ENCODE measurements at places on chromosomes 12 and 14.

DNA sequence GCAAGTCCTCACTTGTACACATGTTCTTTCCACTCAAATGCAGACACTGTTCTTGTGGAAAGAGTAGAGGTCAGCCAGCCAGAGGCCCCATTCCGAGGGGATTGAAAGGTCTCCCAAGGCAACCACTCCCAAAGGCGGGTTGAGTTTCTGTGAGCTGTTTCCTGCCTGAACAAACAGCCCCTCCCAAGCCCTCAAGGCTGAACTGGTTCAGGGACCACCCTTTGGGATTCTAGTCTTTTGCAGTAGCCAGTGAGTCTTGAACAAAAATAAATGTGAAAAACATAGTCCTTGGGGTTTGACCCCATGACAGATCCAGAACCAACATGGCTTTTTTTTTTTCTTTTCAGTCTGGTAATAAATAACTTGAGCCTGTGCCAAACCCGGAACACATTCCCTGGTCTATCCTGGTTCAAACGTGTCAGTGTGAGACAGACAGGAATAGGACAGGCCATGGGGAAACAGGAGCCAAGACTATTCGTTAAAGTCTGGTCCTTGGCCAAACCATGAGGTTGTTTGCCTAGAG, 17.6 kb upstream of the STK38L start:
- DNase-seq: no peak

- no peak for DNase-seq
Measured at GRCh38 chr12:122987086-122987951, 6.8 kb downstream of the ARL6IP4 start.

DNA sequence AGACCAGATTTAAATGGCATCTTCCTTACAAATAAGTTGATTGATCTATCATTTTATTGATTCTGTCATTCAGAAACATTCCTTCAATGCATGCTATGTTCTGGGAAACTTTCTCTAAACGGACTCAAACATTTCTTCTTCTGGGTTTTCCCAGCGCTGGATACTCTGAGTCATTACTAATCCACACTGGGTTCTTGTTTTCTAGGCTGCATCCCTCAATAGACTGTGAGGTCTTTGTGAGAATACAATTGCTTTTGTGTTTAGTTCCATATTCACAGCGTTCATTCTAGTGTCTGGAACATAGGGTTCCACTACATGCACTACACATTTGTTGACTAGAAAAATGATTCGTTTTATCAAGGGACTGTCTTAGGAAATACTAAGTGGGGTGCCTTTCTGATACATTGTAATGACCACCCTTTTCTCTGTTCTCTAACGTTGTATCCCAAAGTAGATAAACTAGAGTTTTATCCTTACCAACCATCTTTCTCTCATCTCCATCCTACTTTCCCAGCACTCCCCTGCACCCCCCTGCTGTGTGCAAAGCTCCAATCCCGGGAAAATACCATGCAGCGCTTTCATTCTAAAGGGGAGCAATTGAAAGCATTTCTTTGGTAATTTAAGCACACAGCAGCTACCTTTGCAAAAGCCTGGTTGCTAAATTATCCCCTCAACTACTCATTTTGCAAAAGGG, 878.7 kb downstream of the DIO2 start:
- no peak for DNase-seq

DNA sequence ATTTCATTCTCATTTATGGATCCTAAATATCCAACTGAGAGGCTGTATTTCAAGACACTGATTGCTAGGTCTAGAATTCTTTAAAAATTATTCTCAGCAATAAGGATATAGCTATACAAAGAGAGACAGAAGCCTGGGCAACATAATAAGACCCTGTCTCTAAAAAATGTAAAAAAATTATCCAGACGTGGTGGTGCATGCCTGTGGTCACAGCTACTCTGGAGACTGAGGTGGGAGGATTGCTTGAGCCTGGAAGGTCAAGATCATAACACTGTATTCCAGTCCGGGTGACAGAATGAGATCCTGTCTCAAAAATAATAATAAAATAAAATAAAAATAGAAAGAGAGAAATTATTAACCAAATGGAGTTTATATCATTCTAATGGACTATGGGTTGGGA, 20.6 kb upstream of the ARID2 start:
- DNase-seq: no peak

- DNase-seq: no peak
Measured at GRCh38 chr14:56004786-56005185, 113.4 kb upstream of the PELI2 start.

GRCh38 chr14:85934886-85935254, 404.9 kb downstream of the FLRT2 start:
- no peak for DNase-seq

DNA sequence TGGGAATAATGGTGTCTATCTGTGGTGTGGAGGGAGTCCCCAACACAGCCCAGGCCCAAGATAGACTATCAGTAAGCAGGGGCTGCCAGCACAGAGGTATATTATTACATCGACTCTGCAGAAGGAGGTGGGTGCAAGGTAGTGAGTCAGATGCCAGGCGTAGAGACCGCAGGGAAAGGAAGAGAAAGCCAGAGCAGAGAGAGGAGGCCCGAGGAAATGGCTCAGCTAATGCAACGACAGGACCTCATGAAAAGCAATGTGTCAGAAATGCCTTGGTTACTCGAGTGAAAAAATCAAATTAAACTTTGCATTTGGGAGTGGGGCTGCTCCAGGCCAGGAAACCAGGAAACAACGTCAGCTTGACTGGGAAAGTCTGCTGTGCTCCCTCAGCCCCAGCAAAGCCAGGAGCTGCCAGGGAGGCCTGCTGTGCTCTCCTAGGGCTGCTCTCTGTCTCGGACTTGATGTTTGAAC, 173.2 kb downstream of the SUDS3 start:
- no peak for DNase-seq

- no peak for DNase-seq
Measured at GRCh38 chr14:75313294-75313693, 34.7 kb downstream of the FOS start.

- DNase-seq: no peak
Measured at GRCh38 chr12:104457746-104458693, 1.3 kb downstream of the CHST11 start.

- DNase-seq: no peak
Measured at GRCh38 chr12:114998750-114999128, 314.8 kb upstream of the TBX3 start.

- DNase-seq: no peak
Measured at GRCh38 chr12:10385166-10385613, 4.7 kb downstream of the KLRK1 start.

GRCh38 chr14:74065746-74066575, 18.3 kb downstream of the ALDH6A1 start:
- DNase-seq: no peak

DNA sequence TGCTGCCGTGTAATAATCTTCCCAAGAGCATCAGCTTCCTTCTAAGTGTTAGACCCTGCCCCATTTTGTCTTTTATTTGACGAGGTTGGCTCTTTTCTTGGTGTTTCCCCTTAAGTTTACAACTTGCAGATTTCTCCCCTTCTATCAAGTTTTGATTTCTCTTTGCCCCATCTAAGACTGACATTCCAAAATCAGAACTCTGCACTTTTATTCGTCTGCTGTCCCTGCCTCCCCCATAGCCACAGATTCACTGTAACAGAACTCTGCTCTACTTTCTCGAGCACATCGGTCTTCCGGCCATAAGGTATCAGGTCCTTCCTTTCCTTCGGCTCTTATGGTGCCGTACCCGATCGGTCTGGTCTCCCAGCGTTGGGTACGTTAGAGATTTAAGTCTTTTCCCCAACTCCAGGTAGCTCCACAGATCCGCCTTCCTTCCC, 563 bp downstream of the DCP1B start:
- no peak for DNase-seq

GRCh38 chr14:88895116-88895515, 70.7 kb downstream of the TTC8 start:
- no peak for DNase-seq

DNA sequence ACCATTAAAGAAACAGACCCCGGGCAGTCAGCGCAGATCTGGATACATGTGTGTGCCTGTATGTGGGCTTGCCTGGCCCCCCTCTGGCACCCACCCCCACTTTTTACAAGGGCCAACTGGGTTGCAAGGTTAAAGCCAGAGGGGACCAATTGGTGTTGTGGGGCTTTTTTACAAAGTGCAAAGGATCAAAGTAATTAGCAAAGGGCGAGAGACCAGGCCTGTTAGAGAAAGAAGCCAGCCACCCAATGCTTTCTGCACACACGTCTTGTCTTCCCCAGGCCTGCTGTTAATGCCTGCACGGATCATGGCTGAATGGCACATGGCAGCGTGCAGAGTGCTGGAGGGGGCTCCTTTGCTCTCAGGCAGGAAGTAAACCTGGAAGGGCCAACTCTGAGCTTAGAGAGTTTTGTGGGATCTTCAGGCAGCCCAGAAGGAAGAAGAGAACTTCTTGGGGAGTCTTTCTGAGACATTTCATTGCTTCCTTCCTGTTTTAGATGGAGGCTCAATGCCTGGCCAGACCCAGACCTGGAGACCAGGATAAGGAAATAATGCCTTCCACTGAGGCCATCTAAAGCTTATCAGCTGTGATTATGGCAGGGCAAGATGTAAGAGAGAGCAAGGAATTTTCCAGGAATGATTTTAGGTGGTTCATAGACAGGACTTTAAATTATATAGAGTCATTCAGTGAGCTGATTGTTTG, 523.4 kb upstream of the TBX3 start:
- no peak for DNase-seq

GRCh38 chr12:30016540-30017055, 232.9 kb upstream of the TMTC1 start:
- no peak for DNase-seq

DNA sequence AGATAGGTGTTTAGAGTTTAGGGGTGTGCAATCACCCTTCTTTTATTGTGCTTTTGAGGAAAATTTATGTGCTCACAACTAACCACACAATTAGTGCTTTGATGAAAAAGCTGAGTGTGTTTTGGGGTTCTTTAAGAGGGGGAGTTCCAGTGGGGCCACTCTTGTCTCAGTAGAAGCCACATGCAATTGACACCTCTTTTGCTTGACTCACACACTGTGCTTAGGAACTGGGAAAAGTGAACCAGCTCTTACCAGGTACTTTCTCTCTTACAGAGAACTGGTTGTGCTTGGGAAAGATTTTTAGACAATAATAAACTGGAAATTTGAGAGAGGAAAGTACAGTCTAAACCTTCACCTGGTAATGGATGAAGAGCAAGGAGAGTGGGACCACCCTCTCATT, 12.3 kb upstream of the YBX3 start:
- no peak for DNase-seq

Measured in NCI-H1930 (cell line).